ENCODE measurements at places on chromosomes 1 and 21.
A peak's percentile ranks its signal among the peaks of the same experiment; 100 is the strongest.

- DNase-seq = no peak
Observed at GRCh38 chr21:31354604-31355443, 10.8 kb upstream of the TIAM1 start.

- peak; percentile 50 for DNase-seq
Observed at GRCh38 chr1:104780470-104781078, 1030.9 kb downstream of the AMY1C start.

GRCh38 chr1:10340930-10341590 lies 57.8 kb upstream of the PGD start:
- DNase-seq = no peak

- DNase-seq = no peak
Observed at GRCh38 chr1:247487057-247487456, 29.2 kb upstream of the OR2B11 start.

DNA sequence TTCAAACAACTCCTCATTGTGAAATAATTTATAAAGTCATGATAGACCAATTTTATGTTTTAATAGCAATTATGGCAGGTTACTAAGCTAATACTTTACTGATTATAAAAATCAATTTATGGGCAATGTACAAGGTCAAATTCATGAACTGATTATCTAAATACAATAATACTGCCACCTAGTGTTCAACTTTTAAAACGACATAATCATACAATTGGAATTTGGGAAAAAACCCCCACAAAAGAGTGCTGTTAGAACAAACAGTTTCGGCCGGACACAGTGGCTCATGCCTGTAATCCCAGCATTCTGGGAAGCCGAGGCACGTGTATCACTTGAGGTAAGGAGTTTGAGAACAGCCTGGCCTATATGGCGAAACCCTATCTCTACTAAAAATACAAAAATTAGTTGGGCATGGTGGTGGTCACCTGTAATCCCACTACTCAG lies 14.0 kb downstream of the GTF2B start:
- DNase-seq = no peak

GRCh38 chr1:81296601-81297000 lies 504.1 kb upstream of the ADGRL2 start:
- no peak for DNase-seq

DNA sequence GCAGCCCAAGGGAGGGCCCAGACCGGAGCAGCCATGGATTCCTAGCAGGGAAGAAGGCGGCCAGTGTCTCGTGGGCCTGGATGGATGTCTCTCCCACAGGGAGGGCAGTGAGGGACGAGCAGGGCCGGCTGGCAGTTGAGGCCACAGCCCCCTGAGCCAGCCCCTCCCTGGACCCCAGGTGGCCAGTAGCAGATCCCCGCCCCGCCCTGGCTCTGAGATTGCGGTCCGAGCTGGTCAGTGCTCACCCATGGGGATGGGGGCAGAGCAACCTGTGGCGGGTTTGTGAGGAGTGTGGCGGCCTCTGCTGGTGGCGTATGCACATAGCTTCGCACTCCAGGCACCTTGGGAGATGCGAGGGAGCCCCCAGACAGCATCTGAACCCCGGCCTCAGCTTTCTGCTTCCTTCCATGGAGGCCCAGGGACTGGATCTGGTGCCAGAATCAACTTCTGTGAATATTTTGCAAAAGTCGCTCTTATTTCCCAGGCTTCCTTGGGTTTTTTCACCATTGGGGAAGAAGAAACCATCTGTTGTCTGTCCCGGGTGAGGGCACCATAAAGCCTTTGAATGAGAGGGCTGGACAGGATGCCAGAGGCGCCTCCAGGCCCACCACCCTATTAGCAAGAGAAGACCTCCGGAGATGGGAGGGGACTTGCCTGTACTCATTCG lies 8.4 kb upstream of the KCNN3 start:
- DNase-seq = peak; percentile 86

GRCh38 chr1:230067871-230068620 lies 1.0 kb downstream of the GALNT2 start:
- no peak for DNase-seq

DNA sequence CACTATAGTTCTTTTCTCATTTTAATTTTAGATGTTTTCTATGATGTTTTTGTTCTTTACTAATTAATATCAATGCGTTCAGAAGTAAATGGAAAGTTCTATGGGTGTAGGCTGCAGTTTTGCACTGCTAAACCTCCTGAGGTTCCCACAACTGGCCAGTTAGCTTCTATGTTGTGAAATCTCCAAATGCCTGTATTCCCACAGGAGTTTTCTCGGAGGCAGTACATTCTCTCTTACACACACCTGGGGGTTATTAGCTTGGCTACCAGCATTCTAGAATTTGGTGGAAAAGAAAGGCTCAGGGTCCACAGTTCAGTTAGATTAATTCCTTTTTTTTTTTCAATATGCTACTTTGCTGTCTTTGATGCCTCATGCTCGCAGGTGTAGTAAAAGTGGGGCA lies 216.9 kb upstream of the NRIP1 start:
- DNase-seq = no peak

GRCh38 chr1:212754680-212755079 lies 36.9 kb downstream of the NSL1 start:
- no peak for DNase-seq

GRCh38 chr1:168966636-168967035 lies 139.9 kb upstream of the ATP1B1 start:
- no peak for DNase-seq

DNA sequence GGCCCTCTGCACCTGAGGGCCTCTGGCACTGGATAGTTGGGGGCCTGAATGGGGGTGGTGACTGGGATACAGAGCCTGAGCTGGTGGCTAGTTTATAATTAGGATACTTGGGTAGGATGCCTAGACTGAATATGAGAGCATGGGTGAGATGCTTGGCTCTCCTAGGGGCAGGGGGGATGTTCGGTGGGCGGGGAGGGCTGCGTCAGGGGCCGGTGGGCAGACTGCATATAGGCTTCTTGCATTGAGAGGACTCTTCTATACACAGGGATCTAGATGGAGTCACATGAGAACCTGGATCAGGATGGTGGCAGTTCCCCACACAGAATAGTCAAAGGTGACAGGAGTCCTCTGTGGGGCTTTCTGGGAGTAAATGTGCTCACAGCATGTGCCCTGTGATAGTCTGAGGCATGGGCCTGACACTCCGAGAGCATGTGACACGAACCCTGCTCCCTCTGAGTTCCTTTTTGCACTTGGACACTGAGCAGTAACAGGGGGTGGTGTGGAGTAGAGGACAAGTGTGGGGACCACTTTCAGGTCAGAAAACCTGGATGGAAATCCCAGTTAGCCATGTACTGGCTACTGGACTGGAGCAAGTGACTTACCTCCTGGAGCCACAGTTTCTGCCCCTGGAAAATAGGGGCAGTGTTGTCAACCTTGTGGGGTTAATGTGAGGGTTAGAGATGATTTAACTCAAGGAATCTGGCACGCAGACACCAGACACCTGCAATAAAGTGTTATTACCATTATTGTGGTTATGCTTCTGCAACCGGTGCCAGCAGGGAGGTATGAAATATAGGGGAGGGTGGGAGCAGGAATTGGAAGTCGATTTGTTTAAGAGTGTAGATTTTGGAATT lies 2.2 kb downstream of the MAP7D1 start:
- no peak for DNase-seq

DNA sequence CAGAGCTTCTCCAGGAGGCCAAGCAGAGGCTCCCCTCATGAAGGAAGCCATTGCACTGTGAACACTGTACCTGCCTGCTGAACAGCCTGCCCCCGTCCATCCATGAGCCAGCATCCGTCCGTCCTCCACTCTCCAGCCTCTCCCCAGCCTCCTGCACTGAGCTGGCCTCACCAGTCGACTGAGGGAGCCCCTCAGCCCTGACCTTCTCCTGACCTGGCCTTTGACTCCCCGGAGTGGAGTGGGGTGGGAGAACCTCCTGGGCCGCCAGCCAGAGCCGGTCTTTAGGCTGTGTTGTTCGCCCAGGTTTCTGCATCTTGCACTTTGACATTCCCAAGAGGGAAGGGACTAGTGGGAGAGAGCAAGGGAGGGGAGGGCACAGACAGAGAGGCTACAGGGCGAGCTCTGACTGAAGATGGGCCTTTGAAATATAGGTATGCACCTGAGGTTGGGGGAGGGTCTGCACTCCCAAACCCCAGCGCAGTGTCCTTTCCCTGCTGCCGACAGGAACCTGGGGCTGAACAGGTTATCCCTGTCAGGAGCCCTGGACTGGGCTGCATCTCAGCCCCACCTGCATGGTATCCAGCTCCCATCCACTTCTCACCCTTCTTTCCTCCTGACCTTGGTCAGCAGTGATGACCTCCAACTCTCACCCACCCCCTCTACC lies 19.1 kb downstream of the CSF1 start:
- DNase-seq = no peak
